ENCODE measurements at places on chromosomes 1 and 21. TPM values are rescaled to one million over a fixed set of nuclear protein-coding genes. Genes with fewer than 3 reads are reported as not detected.

GRCh38 chr1:154611150-154611862 is 3.3 kb upstream of the ADAR start:
- no peak for DNase-seq

CYYR1 gene
- polyA plus RNA-seq: not detected

DNA sequence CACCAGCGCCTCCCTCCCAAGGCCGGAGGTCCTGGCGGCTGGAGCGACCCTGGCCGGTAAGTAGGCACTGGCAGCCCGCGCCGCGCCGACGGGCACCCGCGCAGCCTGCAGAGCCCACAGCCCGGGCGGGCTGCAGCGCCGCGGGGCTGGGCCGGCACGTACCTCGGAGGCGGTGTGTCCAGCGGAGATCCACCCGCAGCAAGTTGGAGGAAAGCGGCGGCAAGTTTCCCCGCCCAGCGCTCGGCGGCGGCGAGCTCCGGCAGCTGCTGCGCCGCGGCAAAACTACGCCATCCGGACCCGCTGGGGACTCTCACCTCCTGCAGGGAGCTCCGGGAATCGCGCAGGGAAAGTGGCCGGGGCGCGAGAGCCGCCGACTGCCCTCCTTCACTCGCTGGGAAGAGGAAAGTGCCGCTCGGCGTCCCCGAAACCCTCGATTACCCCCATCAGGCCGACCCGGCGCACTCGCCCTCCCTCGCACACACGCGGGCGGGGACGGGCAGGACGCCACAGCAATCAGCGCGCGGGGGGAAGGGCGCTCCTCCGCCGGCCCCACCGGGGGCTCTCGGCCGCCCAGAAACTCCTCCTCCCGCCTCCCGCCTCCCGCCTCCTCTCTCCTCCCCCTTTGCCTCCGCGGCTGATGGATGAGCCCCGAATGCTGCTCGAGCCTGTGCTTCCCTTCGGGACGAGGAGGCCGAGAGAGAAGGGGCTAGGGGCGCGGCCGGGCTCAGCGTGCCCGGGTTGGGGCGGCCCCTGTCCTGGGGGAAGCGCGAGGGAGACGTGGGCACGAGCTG is at the start of gene TGFBR3:
TSS of gene TGFBR3 (minus strand) at position 436 of the 791 bp plus-strand sequence. CDS start 24,620 bp downstream, outside the sequence.
- peak; percentile 70 for DNase-seq

DNA sequence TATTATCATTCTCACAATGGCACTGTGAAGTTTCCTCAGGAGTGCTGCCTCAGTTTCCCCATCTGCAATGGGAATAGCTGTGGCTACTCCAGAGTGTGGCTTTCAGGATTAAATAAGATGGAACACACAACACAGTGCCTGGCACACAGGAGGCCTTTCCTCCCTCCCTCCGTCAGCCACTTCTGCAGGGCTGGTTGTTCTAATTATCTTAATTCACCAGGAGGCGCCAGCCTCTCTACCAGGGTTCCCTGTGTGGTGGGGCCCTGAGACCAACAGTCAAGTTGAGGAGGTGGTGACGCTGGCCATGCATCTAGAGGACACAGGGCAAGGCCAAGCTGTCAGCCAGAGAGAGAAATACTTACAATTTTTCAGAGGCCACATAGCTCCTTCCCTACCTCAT is 6.3 kb upstream of the FOXO6 start:
- no peak for DNase-seq

DNA sequence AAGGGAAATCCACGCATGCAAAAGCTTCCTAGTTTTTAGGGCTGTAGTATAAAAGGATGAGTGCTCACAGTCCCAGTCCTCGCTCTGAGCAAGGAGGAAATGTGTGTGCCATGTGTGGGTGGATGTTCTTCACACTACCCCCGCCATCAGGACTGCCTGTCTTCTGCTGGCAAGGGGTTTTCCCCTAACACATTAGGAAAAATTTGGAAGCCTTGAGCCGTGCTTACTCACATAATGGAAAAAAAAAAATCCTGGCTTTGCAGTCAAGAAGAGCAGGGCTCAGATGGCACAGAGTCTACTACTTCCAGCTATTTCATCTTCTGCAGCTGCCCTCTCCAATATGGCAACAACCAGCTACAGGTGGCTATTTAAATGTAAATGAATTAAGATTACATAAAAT is 363.1 kb downstream of the PLPP3 start:
- DNase-seq: no peak

DNALI1 gene
- 0.93 TPM for polyA plus RNA-seq

ST6GALNAC5 gene
- not detected for polyA plus RNA-seq

DNA sequence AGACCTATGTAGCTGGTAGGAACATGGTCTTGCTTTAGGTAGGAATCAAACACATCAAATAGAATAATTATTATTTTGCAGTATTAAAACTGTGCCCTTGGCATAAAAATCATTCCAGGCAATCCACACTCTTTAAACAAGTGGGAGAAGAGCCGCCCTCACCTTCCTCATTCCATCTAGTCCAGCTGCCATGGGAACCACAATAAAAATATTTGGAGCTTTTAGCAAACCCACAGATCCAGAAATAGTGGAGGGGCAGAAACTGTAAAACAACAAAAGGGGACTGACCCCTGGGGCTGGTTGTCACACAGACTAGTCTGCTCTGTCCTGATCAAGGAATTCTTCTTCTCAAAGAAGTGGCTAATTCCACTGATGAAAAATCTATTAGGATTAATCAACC is 61.6 kb downstream of the PTPRC start:
- no peak for DNase-seq

SLC5A3 gene
- 5.6 TPM for polyA plus RNA-seq

OR4F16 gene
- 0.50 TPM for polyA plus RNA-seq
